Psoas muscle (tissue), 8 donors: ENCODE measurements at places on chromosomes 3 and 15. TPM values are rescaled to one million over a fixed set of nuclear protein-coding genes. Genes with fewer than 3 reads are reported as not detected.
A peak's percentile ranks its signal among the peaks of the same experiment; 100 is the strongest.

ETV5 gene
- 7.2 TPM for total RNA-seq

DNA sequence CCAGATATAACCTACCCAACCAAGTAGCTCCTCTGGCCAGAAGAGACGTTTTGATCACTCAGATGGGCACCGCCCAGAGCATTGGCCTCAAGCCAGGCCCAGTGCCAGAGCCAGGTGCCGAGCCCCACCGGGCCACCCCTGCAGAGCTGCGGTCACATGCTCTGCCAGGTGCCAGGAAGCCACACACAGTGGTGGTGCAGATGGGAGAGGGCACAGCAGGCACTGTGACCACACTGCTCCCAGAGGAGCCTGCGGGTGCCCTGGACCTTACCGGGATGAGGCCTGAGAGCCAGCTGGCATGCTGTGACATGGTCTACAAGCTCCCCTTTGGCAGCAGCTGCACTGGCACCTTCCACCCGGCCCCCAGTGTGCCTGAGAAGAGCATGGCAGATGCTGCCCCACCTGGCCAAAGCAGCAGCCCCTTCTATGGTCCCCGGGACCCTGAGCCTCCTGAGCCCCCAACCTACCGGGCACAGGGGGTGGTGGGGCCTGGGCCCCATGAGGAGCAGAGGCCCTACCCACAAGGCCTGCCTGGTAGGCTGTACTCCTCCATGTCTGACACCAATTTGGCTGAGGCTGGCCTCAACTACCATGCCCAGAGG, 19.1 kb upstream of the APEH start:
- peak; percentile 45 for DNase-seq
- H3K4me1 ChIP-seq = no peaks in the 10 kb centered on the region

DNA sequence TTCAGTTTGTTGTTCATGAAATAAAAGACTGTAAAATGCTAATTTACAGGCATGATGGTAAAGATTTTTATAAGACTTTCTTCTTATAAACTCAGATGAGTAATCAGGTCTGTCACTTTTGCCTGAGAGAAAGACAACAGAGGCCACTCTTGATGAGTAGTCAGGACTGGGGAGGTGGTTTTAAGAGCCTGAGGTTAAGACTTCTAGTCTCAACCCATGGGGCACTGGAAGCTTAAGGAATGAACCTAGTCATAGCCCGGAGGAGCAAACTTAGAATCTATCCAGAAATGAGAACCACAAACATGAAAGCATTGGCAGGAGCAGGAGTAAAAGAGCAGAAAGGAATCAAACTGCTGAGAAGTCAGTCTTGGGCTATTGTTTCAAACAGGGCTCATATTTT, 846.3 kb upstream of the ARPP21 start:
- no peak overlapping the region for H3K27ac ChIP-seq
- H3K36me3 ChIP-seq = no peaks in the 10 kb centered on the region
- no peak for DNase-seq
- no peaks in the 10 kb centered on the region for H3K27me3 ChIP-seq
- no peaks in the 10 kb centered on the region for H3K4me1 ChIP-seq

DNA sequence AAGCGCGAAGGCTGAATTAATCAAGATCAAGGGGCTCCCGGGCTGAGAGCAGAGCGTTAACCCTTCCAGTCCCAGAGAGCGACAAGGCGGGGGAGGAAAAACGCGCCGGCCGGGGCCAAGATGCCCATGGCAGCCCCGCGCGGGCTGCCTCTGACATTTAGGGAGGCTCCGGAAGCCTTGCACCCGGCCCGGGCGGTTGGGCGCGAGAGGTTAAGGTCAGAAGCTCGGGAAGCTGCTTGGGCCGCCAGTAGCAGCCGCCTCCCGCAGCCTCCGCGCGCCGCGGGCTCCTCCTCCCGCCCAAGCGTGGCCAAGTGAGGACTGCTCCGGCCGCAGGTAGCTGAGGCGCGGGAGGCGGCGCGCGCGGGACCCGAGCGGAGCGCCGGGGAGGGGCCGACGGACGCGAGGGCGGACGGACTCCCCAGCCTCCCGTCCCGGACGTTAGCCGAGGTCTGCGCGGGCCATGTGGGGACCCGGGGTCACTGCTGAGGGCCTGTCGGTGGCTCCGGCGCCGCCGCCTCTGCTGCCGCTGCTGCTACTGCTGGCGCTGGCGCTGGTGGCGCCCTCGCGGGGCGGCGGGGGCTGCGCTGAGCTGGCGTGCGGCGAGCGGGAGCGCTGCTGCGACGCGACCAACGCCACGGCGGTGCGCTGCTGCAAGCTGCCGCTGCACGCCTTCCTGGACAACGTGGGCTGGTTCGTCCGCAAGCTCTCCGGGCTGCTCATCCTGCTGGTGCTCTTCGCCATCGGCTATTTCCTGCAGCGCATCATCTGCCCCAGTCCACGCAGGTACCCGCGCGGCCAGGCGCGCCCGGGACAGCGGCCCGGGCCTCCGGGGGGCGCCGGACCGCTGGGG, at the start of gene C3orf80:
TSS of gene C3orf80 (plus strand) at position 247 of the 850 bp plus-strand sequence. CDS start at position 461, 214 bp downstream.
- H3K4me1 ChIP-seq = no peaks in the 10 kb centered on the region
- peak within 1 kb of the TSS; percentile 76 for H3K4me3 ChIP-seq
- peak; percentile 43 for DNase-seq
- peaks cover 76% of the 10 kb centered on the region for H3K27me3 ChIP-seq
- H3K27ac ChIP-seq = no peak within 1 kb of the TSS

DNA sequence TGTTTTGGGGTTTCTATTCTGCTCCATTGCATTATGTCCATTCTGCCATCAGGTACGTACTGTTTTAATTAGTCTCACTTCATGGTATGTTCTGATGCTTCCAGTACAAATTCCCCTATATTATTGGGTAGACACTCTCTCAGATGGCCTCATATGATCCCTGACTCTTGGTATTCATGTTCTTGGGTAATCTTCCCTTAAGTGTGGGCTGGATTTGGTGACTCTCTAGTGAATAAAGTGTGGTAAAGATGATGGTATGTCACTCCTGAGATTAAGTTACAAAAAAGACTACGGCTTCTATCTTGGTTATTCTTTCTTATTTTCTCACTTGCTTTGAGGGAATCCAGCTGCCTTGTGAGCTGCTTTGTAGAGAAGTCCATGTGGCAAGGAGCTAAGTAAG, 89.6 kb upstream of the TBC1D5 start:
- no peak overlapping the region for H3K4me3 ChIP-seq
- H3K27ac ChIP-seq = no peak overlapping the region
- DNase-seq = no peak
- H3K27me3 ChIP-seq = peaks cover 5% of the 10 kb centered on the region

DNA sequence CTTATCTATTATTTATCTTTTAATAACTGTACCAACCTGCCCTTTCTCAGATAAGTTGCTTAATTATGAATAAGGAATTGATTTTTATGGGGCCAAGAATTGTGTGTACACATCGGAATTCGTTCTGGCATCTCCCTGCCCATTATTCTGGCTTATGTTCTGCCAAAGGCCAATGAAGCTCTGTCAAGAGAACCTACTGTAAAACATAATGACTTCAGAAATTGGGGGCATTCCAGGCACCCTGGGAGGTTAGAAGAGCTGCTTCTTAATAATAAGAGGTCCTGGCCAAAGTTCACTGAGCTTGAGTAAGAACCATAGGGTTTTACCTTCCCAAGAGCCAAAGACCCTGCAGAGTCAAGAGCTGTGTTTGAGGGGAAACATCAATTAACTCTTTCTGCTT, 261.7 kb downstream of the SLC9A9 start:
- H3K4me1 ChIP-seq = no peaks in the 10 kb centered on the region
- no peak overlapping the region for H3K4me3 ChIP-seq
- H3K27me3 ChIP-seq = no peaks in the 10 kb centered on the region
- DNase-seq = no peak
- H3K27ac ChIP-seq = no peak overlapping the region
